Endothelial cell of umbilical vein (primary cell): ENCODE measurements at places on chromosomes 3 and 15.

GRCh38 chr15:98562331-98562937 is 85.9 kb upstream of the IGF1R start:
- no peak for DNase-seq

DNA sequence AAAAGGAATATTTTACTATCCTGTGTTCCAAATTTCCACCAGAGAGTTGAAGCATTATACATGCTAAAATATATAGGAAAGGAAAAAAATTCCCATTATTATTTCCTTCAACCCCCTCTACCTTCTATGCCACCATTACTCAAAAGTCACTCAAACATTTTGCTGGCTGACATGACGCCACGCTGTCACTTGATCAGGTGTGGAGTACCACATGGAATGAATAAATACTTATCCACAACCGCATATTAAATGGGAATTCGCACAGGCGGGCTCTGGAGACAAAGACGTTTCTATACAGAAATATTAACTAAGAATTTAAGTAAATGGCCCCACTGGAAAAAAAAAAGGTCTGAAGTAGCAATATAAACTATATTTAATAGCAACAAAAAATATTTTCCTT is 266.4 kb downstream of the FOXP1 start:
- DNase-seq: no peak

DNA sequence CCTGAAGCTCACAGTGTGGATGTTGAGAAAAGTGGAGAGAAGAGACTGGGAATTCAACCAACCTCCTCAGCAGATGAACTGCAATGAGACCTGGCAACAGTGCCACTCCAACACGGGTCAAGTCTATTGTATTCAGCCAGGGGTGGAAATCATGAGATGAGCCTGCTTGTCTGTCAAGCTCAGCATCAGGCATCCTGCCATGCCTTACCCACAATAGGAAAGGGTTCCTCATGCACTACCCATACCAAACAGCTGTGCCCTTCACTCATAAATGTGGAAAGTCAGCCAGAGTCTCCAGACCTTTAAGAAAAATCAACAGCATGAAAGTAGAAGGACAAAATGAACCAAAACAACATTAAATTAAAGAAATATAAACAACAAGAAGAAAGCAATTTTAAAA is 542.1 kb downstream of the EPHB1 start:
- no peak for DNase-seq

DNA sequence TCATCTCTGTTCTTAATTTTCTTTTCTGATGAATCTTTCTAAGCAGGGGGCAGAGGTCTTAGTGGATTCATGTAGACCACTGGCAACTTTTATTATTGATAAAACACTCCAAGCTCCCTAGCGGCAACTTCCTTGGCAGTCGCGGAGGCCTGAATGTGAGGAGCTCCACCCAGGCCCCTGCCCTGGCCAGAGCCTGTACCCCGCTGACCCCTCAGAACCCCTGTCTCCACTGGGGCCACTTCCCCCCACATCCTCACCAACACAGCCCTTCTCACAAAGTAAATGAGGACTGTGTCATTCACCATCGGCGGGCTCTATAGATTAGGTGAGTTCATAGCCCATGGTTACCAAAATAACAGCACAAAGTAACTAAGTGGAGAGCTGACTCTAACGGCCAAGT is 111.6 kb downstream of the TPRA1 start:
- no peak for DNase-seq

- no peak for DNase-seq
These were observed 17.2 kb downstream of the RASGRP1 start for GRCh38 chr15:38547255-38547997.
